NCI-H146 (cell line): ENCODE measurements at places on chromosomes 13 and 19.

DNA sequence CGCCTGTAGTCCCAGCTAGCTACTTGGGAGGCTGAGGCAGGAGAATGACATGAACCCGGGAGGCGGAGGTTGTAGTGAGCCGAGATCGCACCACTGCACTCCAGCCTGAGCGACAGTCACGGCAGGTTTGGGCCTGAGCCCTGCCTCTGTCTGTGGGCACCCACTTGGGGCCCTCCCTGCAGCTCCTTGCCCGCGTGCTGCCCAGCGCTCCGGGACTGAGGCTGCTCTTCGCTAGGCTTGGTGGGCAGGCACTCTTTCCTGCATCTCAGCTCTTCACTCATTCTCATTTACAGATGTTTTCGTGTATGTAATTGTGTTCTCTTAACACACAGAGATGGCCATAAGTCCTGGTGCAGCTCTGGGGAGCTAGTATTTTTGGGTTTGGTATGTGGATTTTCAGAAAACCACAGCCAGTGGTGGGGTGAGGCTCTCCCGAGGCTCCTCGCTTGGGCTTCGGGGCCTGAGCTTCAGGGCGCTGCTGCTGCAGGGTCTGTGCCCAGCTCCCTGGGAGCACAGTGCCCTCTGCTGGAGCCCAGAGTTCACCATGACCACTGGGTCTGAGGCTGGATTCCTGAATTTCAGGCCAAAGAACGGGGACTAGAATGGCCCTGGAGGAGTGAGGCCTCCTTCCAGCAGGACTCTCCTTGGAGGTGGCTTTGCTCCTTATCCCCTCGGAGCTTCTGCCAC, 15.2 kb downstream of the UPF1 start:
- peak; percentile 60 for DNase-seq

DNA sequence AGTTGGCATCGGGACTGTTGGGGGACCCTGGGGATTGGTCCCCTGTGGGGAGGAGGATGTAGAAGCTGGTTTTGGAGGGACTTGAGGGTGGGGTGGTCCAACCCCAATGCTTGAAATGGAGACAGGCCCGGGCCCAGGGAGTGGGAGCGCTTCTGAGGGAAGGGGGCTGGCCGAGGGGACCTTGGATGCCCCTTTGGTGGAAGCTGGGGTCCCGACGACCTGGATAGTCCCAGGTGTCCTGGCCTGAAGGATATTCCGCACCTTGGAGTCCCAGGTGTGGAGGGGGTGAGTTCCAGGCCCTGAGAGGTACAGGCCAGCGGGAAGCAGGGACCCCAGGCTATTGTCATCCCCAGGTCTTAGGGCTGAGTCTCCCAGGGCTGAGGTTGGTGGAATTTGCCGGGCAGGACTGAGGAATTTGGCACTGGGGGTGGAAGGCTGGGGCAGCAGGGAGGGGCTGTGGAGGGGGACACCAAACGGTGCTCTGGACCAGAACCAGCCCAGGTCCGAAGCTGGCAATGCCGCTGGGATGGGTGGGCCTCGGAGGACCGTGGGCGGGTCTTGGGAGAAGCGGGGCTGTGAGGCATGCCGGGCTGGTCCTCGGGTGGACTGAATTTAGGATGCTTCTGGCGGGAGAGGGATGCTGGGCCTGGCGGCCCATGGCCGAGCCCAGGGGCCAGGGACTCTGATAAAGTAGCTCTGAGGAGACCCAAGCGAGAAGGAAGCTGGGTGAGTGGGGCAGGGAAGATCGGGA, 1.8 kb downstream of the HDGFL2 start:
- DNase-seq, result no peak

DNA sequence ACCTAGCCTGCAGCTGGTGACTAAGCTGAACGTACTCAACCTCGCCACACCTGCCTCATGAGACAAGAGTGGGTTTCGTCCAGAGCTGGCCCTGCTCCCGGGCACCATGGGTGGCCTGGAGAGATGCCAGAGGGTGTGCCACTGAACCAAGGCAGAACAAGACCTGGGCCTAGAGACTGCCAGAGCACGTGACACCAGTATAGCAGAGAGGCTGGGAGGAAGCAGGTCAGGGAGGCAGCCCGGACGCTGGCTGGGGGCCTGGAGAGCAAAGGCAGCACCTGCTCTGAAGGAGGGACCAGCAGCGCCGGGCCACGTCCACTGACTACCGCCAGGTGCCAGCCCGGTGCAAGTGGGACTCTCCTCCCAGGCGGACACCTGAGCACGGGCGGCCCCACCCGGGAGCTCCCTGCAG, 7.3 kb upstream of the C13orf46 start:
- peak; percentile 99 for DNase-seq

GRCh38 chr19:19214159-19214490, 2.4 kb downstream of the NCAN start:
- DNase-seq, result peak; percentile 62

DNA sequence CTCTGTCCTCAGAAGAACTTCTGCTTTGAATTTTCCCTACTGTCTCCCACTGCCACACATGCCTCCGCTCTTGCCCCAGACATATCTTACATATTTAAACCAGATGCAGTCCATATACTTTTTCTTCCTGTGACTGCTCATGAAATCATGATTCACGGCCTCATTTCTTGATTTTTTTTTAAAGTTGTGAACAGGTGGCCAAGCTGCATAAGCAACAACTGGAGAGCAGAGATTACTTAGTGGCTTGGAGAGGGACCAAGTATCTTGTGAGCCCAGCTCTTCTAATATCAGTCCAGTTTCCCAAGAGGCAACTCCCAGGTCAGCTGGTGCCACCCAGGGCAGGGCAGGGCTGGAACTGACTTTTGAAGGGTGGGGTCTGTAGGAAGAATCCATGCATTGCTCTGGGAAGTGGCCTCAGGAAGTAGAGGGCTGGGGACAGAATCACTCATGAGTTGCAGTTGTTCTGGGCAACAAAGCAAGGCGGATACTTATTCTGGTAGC, 152.4 kb downstream of the LMO7 start:
- DNase-seq, result no peak

GRCh38 chr13:31951215-31951678, 80.3 kb upstream of the FRY start:
- peak; percentile 14 for DNase-seq

GRCh38 chr19:19185853-19186740, 5.9 kb downstream of the BORCS8 start:
- peak; percentile 69 for DNase-seq

DNA sequence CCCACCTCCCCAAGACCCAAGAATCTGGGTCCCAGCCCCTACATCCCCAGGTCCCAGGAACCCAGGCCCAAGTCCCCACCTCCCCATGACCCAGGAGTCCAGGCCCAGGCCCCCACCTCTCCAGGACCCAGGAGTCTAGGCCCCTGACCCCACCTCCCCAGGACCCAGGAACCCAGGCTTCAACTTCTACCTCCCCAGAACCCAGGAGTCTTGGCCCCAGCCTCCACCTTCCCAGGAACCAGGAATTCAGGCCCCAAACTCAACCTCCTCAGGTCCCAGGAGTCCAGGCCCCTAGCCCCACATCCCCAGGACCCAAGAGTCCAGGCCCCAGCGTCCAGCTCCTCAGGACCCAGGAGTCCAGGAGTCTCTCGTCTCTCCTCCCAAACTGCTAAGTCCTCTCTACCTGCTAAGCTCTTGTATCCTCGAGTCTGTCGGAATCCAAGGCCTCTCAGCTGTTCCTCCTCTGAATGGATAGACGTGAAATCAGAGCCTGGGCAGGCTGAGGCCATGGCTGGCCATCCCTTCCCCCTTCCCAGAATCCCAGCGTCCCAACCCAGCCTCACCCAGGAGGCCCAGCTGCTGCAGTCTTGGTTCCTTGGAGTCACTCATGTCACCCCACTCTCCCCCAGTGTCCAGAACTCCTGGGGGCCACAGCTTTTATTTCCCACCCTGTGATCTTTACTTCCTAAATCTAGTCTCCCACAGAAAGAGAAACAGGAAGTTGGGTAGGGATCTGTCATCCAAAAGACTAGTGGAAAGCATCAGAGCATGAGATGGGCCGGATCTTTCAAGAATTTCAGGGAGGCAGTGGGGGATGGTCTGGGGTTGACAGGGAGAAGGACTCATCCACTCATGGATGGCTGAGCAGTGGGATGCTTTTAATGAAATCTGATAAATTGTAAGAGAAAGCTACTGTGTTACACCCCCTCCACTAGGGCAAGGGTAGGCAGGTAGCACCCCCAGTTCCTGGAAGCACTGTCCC, at the start of gene CD209:
Gene CD209 (minus strand): TSS at position 632 of the 982 bp plus-strand sequence. CDS start 23 bp downstream, at position 609.
- no peak for DNase-seq

- DNase-seq, result no peak
These were observed 34.2 kb downstream of the GPR42 start for GRCh38 chr19:35404879-35405622.

DNA sequence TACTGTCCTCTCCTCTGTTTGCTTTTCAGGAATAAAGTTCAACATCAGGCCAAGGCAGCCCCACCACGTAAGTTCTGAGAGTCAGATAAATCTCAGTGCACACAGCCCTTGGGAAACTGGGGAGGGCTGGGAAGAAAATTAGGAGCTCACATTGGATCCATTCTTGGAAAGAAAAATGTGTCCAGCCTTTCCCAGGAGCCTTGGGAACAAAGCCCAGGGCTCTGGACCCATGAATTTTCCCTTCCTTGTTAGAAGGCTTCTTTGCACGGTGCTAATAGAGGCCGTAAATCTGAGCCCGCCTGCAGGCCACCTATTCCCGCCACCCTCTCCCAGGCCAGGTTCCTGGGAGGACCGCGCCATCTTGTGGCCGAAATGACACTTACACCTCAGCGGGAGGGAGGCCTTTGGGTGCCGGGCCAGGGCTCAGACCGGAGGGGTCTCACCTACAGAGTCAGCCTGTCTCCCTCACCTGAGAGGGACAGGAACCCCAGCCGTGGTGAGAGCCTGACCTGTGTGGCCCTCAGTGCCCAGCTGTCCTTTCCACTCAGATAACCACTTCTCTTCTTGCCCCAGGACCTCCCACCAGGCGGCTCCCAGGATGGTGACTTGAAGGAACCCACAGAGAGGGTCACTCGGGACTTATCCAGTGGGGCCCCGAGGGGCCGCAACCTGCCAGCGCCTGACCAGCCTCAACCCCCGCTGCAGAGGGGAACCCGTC, 25.1 kb upstream of the KCTD15 start:
- DNase-seq, result peak; percentile 39

DNA sequence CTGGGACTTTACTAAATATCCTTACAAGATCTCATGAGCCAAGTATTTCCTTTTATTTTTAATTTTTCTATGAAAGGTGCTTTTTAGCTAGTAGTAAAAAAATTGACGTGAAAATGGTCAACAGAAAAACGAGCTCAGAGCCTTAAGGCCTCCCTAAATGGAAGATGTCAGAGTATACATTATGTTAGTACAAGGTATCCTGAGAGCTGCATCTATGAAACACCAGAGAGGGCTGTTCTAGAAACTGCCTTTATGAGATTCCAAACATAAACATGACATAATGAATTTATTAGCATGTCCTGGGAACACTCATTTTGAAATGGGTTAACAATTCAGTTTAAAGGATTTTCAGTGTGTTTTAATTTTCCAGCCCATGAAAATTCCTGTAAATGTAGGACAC, 146.6 kb downstream of the PCDH9 start:
- no peak for DNase-seq

GRCh38 chr13:46478651-46479050, 74.3 kb upstream of the LRCH1 start:
- DNase-seq, result no peak

- no peak for DNase-seq
These were observed 3.5 kb downstream of the POLR2E start for GRCh38 chr19:1091544-1092175.

GRCh38 chr13:76293346-76293745, 592.9 kb downstream of the KCTD12 start:
- DNase-seq, result no peak

- DNase-seq, result no peak
These were observed 12.7 kb downstream of the KDM4B start for GRCh38 chr19:4981681-4981958.
